Activated CD4-positive, alpha-beta T cell treated with anti-CD3 and anti-CD28 coated beads for 24 hours (primary cell): ENCODE measurements at places on chromosomes 13 and 19.

DNA sequence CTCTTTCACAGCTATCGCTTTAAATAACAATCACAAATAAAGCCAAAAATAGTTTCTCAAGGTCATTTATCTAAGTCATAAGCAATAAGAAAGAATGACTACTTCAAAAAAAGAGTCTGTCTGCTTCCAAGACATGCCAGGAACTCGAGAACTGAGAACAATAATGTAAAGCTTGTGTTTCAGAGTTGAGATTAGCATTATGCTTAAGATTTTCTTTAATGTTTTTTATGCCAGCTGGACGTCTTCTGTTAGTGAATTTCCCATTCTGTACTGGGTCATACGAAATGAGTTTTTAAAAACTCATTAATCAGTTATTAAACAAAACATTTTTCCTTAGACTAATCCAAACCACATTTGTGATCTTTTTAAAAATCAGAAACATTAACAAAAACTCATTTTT lies 3.2 kb upstream of the SPRYD7 start:
- no peak for DNase-seq

DNA sequence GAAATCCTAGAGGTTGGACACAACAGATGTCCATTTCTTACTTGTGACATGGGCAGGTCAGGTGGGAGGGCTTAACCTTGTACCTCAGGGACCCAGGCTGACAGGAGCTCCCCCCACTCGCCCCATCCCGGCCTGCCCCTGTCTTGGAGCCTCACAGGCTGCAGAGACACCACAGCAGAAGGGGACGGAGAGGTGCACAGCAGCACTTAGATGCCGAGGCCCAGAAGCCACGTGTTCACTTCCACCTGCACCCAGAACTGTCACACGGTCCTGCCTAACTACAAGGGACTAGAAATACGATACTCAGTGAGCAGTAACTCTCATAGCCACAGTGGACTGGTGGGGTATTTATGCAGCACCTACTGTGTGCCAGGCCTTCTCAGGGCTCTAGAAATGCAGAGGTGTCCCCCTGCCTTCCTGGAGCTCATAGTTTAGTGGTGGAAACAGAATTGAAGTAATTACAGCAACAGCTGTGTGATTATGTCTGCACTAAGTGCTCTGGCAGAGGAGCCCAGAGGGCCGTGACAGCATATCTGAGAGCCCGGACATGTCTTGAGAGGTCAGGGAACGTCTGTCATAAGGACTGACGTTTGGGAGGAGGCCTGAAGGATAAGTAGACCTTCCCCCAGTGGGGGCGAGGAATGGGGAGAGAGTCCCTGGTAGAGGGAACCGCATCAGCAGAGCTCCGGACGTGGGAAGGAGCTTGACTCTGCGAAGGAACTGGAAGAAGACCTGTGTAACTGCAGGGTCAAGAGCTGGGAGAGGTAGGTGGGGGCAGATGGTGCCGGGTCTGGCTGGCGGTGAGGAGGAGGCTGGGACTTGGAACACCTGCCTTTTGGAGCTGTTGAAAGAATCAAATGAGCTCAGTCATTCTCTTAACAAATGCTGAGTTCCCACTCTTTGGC lies 130.0 kb downstream of the SIPA1L3 start:
- no peak for DNase-seq

GRCh38 chr13:100350601-100351000 lies 238.0 kb downstream of the GGACT start:
- no peak for DNase-seq

GRCh38 chr13:112690283-112690929 lies 568 bp downstream of the ATP11A start:
- no peak for DNase-seq

DNA sequence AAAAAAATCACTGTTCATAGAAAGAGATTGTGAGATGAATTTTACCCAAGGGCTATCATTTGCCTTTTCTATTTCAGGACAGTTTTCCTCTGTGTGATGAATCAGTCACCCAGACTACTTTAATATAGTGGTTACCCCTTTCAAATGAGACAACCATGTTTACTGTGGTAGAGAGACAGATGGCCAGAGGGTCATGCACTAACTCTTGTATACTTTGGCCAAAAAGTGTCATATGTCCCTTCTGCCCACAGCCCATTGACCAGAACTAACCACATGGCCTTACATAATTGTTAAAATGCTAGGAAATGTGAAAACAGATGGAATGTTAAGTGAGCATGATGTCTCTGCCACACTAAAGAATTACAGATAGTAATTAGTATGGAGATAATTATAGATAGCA lies 498.7 kb downstream of the DACH1 start:
- DNase-seq, result no peak

DNA sequence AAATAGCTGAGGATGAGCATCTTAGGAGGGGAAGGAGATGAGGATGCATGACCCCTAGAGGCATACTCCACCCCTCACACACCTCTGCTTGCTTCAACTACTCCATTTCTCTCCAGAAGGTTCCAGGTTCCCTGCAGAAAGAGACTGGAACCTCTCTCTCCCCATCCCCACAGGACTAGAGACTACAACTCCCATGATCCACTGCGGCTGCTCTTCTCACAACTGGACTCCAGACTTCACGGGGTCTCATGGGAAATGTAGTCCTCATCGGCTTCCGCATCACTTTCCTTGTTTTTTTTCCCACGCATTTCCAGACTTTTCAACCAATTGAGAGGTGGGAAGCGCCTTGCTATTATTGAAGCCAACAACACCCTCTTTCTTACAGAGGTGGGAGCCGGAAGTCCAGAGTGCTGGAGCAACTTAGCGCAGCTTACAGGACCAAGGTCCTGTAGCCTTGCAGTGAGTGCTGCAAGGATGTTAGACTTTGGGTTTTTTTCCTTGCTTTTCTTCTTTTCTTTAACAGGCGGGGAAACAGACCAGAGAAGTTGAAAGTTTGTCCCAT lies 13.9 kb upstream of the CACNG6 start:
- DNase-seq, result peak; percentile 46

- DNase-seq, result no peak
Measured at GRCh38 chr19:37933937-37934358, 26.9 kb downstream of the SIPA1L3 start.

DNA sequence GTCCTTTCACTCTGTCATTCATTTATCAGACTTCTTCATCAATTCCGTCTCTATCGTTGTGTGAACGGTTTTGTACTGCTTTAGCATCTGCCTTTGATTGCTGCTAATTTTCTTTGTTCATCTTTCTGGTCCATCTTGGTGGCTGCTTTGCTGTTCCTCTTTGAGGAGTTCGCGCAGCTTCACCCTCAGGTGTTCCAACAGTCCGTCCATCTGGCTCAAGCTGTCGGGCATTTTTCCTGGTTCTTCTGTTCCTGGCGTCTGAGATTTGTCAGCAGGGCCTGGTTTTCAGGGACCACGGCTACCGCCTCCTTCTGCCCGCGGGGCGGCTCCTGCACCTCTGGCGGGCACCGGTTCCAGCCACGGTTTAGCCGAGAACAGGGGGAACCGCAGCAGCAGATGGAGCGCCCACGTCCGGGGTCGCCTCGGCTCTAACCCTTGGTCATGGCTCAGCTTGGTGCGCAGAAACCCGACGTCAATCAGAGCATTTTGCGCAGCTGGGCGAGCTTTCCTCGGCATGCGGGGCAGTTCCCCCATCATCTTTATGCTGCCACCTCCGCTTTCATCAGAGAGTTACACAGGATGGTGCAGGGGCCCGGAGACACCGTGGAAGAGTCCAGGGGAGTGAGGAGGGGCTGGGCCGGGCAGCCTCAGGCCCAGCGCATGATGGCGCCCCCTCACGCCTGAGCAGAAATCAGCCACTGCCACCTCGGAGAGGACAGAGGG lies 89.5 kb downstream of the ZNF100 start:
- peak; percentile 3 for DNase-seq

DNA sequence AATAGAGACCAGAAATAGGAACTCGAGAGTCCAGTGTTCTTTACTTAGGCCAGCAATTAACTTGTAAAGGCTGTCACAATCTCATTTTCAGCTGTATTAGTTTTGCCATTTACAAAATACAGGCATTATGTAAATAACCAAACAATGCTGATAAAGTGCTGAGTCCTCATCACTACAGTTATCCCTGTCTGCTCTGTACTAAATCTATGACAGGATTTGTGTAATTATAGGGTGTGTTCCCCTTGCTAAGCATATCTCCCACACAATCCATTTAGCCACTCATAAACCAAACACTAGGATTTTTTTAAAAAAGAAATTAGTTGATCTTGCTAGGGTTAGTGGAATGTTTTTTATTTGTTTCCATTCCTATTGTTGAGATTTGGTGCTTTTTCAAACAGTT lies 23.2 kb downstream of the PDX1 start:
- DNase-seq, result no peak

GRCh38 chr19:49214701-49215100 lies 57.1 kb downstream of the TRPM4 start:
- DNase-seq, result no peak

DNA sequence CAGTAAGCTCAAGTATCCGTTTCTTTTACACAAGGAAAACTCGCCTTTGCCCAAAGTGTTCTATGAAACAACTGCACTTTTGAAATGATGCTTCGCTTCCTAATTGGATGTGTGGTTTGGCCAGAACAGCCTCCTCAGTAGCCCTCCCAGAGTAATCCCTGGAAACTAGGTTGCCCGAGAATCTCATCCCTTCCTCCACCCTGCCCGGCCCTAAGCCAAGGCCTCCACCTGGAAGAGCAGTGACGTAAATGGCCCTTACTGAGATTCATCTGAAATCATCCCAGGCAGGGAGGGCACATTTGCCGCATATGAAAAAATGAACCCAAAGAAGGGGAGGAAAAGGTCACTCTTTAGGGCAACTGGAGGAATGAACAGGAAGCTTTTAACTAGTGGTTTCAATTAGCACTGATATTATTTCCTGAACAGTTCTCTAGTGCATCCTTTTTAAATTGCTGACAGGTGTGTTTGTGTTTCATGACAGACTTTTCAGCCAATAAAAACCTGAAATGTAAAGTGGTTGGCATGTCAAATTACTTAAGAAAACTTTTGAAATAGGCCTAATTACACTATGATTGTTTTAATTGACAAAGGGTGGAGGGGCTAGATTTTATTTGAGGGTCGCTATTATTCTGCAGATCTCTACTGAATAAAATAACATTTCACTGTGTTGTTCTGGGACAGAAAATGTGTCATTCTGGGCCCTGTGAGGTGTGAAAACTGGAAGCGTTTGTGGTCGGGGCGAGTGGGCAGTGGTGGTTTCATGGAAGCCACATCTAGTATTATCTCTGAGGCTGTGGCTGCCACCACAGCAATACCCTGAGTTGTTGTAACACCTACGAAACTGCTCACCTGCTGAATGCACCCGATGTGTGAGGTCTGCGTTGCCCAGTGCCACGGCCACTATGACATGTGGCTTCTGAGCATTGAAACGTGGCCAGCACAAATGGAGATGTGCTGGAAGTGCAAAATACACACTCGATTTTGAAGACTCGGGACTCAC lies 112.1 kb downstream of the ZIC5 start:
- peak; percentile 62 for DNase-seq

- DNase-seq, result no peak
Measured at GRCh38 chr19:50191216-50191615, 12.2 kb upstream of the MYH14 start.

DNA sequence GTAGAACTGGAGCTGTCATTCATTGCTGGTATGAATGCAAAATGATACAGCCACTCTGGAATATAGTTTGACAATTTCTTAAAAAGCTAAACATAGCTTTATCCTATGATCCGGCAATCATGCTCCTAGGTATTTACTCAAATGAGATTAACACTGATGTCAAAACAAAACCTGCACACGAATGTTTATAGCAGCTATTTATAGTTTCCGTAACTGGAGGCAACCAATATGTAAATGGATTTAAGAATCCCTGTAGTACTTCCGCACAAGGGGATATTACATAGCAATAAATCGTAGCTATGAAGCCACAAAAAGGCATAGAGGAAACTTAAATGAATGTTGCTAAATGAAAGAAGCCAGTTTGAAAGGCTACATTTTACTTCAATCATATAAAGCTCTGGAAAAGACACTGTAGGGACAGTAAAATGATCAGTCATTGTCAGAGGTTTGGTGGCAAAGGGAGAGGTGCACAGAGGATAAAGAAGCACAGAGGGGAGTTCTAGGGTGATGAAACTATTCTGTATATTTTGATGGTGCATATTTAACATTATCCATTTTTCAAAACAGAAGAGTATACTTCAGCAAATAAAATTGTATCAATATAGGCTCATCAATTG lies 1893.0 kb upstream of the PCDH20 start:
- DNase-seq, result no peak
